Hematopoietic multipotent progenitor cell treated with erythropoietin and hydrocortisone succinate and interleukin-3 and kit ligand, for 6 days (in vitro differentiated cells): ENCODE measurements at places on chromosomes 3 and 15.
A peak's percentile ranks its signal among the peaks of the same experiment; 100 is the strongest.

- no peak for DNase-seq
Observed at GRCh38 chr3:28294667-28295413, 53.4 kb downstream of the CMC1 start.

GRCh38 chr15:70160803-70161565 lies 63.3 kb upstream of the TLE3 start:
- no peak for DNase-seq

DNA sequence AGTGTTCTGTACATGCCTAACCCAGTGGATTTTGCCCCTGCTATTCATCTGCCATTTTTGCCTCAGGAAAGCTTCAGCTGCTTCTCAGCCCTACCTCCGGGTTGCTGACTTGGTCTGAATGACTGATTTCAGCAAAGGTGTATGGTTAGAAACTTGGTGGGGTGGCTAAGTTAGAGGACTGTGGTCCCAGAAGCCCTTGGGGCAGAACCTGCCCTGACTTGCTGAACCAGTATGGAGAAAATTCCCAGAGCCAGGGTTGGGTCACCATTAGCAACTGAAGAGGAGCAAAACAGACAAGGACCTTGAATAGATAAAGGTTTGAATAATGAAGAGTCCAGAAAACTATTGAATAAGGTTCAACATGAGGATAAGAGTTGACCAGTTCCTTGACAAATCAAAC lies 6.1 kb upstream of the WWTR1 start:
- no peak for DNase-seq

DNA sequence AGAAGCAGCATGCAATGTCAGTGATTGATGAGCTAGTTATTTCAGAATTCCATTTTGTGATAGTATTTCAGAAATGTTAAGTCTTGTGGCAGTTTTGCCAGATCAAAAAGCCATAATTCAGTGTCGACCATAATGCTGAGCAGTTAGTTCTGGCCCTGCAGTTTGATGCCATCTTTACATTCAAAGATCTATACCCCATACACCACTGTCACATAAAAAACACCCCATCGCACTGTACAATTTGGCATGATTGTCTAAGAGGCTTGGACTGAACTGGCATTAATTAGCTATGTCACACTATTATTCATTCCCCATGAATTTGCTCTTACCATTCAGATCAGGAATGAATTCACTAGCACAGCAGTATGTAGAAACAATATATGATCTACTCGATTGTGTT lies 127.7 kb upstream of the EPHA3 start:
- no peak for DNase-seq

GRCh38 chr3:66269411-66269810 lies 48.6 kb downstream of the SLC25A26 start:
- DNase-seq, result no peak

- no peak for DNase-seq
Observed at GRCh38 chr3:184601576-184602371, 40.2 kb downstream of the EPHB3 start.

GRCh38 chr3:34159613-34160420 lies 361.4 kb downstream of the PDCD6IP start:
- DNase-seq, result no peak

DNA sequence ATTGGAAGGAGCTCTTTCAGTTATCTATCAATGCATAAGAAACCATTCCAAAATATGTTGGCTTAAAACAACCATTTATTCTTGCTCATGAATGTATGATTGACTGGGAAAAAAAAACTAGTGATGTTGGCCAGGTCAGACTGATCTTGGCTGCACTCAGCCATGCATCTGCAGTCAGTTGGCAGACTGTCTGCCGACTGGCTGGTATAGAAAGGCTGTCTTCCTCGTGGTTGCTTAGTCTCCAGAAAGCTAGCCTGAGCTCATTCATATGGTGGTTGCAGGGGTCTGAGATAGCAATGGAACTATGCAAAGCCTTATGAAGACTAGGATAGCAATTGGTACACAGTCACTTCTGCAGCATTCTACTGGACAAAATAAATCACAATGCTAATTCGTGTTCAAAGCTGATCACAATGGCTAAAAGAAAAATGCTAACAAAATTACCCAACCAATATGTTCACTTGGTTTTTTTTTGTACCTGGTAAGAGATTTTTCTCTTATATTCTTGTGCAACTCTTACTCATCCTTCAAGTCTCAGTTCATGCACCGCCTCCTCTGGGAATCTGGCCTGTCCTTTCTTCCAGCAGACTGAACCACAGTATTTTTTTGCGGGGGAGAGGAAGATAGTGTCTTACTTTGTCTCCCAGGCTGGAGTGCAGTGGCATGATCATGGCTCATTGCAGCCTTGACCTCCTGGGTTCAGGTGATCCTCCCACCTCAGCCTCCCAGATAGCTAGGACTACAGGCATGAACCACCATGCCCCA lies 126.8 kb downstream of the KCNAB1 start:
- no peak for DNase-seq

GRCh38 chr3:52054661-52055511 lies 1.5 kb downstream of the DUSP7 start:
- peak; percentile 41 for DNase-seq

DNA sequence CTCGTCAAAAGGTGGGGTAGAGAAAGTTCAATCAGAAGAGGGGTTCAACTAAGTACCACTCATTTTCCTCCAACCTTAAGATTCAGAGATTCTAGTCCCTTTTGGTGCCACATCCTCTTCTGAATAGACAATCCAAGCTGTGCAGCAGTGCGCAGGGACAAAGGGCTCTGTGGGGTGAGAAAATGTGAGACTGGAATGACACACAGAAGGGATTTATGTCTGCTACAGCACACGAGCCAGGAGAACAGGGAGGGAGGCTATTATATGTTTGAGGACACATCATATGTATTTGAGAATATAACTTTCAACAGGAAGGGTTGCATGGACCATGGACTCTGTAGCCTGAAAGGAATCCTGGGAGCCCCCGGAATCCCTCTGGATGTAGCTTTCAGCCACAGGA lies 33.0 kb downstream of the LSM3 start:
- DNase-seq, result no peak

DNA sequence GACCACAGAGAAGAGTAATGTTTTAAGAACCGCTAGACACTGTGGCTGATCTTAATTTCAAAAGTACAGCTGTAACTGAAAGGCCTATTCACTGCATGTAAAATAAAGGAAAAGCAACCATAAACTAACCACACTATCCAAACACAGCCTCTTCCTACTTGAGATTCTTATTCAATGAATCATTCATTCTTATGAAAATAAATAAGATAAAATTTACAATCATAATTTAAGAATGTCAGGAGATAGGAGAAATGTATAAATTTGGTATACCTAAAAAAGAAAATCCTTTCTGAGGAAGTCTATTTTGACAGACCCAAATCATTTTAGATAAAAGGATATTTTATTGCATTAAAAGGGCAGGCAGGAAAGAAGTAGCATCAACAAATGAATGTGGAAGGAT lies 533.5 kb upstream of the ZNF385D start:
- DNase-seq, result no peak

DNA sequence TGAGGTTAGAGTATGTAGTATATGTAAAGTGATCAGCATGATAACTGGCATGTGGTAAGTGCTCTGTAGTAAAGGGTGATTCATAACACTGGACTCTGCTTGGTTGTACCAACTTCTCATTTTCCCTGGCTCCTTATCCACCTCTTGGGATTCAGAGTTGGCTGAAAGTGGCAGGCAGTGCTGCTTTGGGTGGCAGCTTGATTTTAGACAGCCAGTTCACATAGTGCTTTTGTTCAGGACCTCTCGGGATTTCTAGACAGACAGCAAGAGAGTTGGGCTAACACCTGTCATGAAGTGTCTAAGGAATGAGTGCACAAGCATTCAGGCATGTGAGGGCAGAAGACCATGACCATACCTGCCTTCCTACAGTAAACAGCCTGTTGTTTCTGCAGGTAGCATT lies 69.0 kb downstream of the RBM6 start:
- no peak for DNase-seq

- no peak for DNase-seq
Observed at GRCh38 chr15:92541291-92542200, 114.0 kb downstream of the FAM174B start.

DNA sequence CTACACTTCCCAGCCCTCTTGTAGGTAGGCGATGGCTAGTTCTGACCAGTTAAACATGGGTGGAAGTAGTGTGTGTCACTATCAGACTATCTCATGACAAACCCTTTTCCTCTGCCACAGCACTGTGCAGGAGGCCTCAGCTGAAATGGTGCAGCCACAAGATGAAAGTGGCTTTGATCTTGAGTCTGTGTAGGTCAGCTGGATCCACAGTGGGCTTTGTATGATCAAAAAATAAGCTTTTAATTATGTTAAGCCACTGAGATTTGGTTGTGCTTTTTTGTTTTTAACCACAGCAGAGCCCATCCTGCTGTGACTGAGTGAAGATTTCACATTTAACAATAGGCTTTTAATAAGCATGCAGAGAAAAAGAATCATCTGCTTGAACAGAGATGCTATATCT lies 19.7 kb downstream of the RCN2 start:
- DNase-seq, result peak; percentile 35
